ENCODE measurements at places on chromosomes 3 and 15.

DNA sequence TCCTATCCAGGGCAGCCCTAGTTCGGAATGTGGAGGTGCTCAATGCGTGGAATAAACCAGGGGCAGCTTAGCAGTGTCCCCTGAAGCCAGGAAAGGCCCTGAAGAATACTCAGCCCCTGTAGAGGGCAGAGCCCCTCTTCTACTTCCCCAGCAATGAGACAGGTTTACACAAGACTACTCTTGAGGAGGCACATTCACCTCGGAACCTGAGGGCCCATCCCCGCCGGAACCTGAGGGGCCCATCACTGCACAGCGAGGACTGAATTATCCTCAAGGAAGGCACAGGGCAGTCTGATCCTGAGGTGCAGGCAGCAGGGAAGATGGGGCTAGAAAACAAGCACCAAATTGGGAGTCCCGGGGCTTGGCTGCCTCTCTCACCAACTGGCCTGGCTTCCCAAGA is 22.2 kb downstream of the CCDC13 start:
- DNase-seq, result no peak

DNA sequence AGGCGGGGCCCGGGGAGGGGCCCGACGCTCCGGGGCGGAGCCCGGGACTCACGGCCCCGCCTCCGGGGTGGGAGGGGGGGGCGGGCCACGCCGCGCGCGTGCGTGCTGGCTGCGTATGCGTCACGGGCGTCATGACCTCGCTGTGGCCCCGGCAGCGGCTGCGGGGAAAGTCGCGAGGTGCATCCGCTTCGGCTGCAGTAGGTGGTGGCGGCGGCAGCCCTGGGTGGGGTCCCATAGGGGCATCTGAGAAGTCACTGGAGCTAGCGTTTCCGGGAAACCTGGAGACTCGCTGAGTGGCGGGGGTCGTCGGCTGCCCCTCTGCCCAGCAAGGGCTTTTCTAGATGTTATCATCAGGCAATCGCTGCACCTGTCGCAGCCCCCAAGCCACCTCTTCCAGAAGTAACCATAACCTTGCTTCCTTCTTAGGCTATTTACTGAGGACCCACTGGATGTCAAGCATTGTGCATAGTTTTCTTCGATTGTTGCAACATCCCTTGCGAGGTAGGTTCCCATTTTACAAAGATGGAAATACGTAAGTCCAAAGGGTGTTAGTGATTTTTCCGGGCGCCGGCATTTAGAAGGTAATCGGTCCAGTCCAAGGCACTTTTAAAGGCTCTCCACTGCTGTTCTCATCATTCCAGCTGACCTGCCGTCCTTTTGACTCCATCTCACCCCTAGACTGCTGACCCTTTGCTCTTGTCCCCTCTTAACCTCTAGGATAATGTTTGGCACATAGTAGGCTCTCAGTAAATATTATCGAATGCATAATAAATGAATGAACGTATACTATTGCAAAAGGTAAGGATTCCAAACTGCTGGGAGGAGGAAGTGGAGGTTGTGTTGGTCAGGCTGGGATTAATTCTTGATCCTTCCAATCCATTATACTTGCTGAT is at the start of gene GDPGP1:
GDPGP1 (plus strand) TSS at position 114 of the 893 bp plus-strand sequence. CDS start 6,700 bp downstream, outside the sequence.
- no peak for DNase-seq

- DNase-seq, result no peak
These were observed 199.2 kb upstream of the TMC3 start for GRCh38 chr15:81573098-81573746.

DNA sequence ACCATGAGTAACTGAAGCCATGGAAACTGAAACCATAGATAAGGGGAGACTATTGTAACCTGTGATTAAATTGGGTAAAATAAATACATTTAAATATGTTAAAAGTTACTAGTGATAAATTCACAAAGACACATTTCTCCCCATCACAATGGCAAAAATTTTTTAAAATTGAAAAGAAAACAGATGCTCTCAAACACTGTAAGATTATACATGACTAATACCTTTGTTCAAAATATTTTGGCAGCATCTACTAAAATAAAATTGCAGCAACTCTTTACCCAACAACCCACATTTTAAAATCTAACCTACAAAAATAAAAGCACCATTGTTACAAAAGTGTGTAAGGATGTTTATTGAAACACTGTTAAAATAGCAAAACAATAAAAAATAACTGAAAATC is 93.3 kb downstream of the CLASP2 start:
- DNase-seq, result no peak

- no peak for DNase-seq
These were observed 288.0 kb upstream of the TLE3 start for GRCh38 chr15:70385711-70386110.

DNA sequence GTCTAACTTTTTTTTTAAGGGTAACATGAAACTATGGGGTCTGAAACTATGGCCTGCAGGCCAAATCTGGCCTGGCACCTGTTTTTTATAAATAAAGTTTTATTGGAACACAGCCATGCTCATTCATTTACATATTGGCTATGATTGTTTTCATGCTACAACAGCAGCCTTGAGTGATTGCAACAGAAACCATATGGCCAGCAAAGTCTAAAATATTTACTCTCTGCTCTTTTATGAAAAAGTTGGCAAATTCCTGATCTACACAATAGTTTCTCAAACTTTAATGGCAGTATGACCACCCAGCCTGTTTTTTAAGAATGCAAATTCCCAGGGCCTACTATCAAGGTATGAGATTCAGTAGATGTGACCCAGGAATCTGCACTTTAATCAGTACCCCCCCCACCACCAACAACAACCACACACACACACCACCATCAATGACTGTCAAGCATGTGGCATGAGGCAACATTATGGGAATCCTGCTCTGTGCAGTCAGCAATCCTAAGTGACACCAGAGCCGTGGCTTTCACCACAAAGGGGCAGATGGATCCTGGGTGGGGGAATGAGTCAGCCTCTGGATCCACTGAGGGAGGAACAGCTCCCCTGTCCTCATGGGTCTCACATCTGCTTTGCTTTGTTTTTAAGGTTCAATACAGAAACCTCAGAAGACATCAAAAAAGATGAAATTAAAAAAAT is 142.8 kb downstream of the NTRK3 start:
- DNase-seq, result no peak

DNA sequence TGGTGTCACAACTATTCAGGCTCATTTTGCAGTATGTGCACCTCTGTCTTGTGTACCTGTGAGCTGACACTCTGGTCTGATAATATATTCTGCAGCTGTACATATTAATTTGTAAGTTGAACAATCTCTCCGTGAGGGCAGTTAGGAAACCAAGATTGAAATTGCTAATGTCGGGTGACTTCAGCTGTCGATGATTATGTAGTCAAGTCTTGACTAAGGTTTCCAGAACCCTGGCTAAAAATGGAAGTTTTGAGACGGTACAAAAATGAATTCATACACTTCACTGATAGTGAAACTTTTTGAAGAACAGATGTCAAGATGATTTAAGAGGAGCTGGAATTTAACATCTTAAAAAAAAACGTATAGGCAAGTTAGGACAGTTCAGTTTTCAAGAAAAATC is 196.8 kb upstream of the ICE2 start:
- no peak for DNase-seq

DNA sequence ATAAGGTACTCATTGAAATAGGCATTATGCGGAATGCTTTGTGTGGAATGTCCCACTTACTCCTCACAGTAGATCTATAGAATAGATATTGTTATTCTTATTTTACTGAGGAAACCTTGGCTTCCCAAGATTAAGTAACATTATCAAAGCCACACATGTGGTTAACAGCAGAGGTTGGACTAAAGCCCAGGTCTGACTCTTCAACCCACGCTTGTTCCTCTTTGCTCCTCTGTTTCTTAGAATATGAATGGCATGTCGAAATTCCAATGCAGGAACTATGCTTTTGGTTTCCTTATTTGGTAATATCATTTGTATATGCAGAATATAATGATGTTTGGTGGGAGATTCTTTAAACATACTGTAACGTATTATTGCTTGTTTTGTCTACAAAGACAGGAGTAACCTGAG is 818.8 kb upstream of the LMCD1 start:
- DNase-seq, result peak; percentile 74

DNA sequence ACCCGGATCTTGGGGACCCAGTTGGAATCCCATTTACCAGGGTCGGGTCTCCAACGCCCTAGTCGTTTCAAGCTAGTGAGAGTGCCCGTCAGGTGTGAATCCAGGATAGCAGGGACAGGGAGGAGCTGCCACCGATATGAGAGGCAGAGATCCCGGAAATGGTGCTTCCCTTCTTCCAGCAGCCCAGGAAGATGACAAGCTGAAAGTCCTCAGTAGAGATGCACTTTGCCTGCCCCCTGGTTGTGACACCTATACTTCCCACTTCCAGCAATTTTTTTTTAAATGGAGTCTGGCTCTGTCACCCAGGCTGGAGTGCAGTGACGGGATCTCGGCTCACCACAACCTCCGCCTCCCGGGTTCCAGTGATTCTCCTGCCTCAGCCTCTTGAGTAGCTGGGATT is 503.0 kb downstream of the NTRK3 start:
- DNase-seq, result peak; percentile 50

GRCh38 chr15:95929232-95929846 is 401.2 kb upstream of the NR2F2 start:
- DNase-seq, result peak; percentile 10

- no peak for DNase-seq
These were observed 29.2 kb downstream of the PCNP start for GRCh38 chr3:101603184-101603583.

DNA sequence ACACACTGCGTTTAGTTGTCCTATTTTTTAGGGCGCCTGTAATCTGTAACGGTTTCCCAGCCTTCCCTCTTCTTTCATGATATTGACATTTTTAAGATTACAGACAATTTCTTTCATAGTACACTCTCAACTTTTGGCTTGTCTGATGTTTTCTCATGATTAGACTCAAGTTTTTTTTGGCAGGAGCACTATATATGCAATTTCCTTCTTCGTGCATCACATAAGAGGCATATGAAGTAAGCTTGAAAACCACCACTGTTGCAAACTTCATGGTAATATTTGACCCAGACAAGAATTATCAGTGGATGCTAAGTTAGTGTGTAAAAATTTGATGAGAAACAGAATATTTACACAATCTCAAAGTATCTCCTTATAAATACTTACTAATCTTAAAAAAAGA is 119.2 kb upstream of the CMC1 start:
- DNase-seq, result no peak

GRCh38 chr15:51327081-51327480 is 11.3 kb downstream of the CYP19A1 start:
- no peak for DNase-seq

GRCh38 chr15:99239545-99240198 is 9.7 kb downstream of the TTC23 start:
- peak; percentile 59 for DNase-seq

Data from kidney tubule cell (primary cell).